PC-3 (cell line): ENCODE measurements at places on chromosomes 2 and 18. TPM values are rescaled to one million over a fixed set of nuclear protein-coding genes. Genes with fewer than 3 reads are reported as not detected.

Gene GALNT13
- 2.0 and 2.6 TPM in 2 replicates for total RNA-seq

Gene DSC2
- 4.8 and 6.9 TPM in 2 replicates for total RNA-seq

GRCh38 chr2:190649798-190650390 is 1.0 kb downstream of the NAB1 start:
- DNase-seq = peak; percentile 26

Gene ASAP2
- total RNA-seq = 25.2 and 34.5 TPM in 2 replicates
